ENCODE measurements at places on chromosomes 11 and 22. TPM values are rescaled to one million over a fixed set of nuclear protein-coding genes. Genes with fewer than 3 reads are reported as not detected.

Gene OR5P2
- total RNA-seq = not detected

Gene PANX3
- total RNA-seq = not detected

Gene CARD16
- total RNA-seq = not detected

Gene FAM181B
- 8.7 TPM for total RNA-seq

Gene ZNF202
- total RNA-seq = 19.3 TPM

Gene NFRKB
- 23.3 TPM for total RNA-seq

Gene OR51B4
- 0.36 TPM for total RNA-seq

Gene C11orf16
- not detected for total RNA-seq

Gene BEST1
- total RNA-seq = 1.9 TPM

Gene PTPN5
- 26.1 TPM for total RNA-seq

Gene CYB5R2
- 2.5 TPM for total RNA-seq

Gene PICK1
- total RNA-seq = 22.2 TPM

Gene FDXACB1
- 5.2 TPM for total RNA-seq

Gene CSF2RB
- 1.00 TPM for total RNA-seq

Gene CARD10
- 3.4 TPM for total RNA-seq

Gene THAP7
- total RNA-seq = 14.3 TPM

All from cerebellum (tissue), 4 donors.